ENCODE measurements at places on chromosomes 4 and X. TPM values are rescaled to one million over a fixed set of nuclear protein-coding genes. Genes with fewer than 3 reads are reported as not detected.

Gene AR
- 2.0 TPM for total RNA-seq

Gene SPATA18
- 16.8 TPM for total RNA-seq

Gene ELK1
- total RNA-seq: 16.9 TPM

Gene GASK1B
- total RNA-seq: 23.5 TPM

Gene DMP1
- not detected for total RNA-seq

Gene FAM3A
- total RNA-seq: 53.9 TPM

- H3K27me3 ChIP-seq: no peaks in the 10 kb centered on the region
- H3K4me1 ChIP-seq: peaks cover 7% of the 10 kb centered on the region
- no peaks in the 10 kb centered on the region for H3K36me3 ChIP-seq
- H3K27ac ChIP-seq: no peak overlapping the region
Measured at GRCh38 chrX:45745479-45745878, 544.8 kb upstream of the DIPK2B start.

DNA sequence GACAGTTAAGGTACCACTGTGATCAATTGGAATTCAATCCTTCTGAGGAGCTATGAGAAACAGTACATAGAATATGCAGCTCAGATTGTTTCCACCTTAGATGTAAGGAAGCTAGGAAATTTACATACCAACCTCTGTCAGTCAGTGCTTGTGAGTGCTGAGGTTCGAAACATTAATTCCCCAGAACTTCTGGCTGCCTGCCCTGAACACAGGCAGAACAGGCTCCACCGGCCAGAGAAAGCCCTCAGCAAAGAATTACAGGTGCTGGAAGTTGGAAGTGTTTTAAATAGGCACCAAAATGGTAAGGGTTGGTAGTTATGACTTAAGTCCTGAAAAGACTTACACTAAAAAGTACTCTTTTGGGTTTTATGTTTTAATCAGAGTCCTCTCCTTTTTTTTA lies 651.8 kb downstream of the C4orf33 start:
- no peaks in the 10 kb centered on the region for H3K27me3 ChIP-seq
- H3K4me3 ChIP-seq: no peak overlapping the region
- no peak overlapping the region for H3K27ac ChIP-seq
- no peaks in the 10 kb centered on the region for H3K4me1 ChIP-seq
- peak; percentile 25 for DNase-seq

DNA sequence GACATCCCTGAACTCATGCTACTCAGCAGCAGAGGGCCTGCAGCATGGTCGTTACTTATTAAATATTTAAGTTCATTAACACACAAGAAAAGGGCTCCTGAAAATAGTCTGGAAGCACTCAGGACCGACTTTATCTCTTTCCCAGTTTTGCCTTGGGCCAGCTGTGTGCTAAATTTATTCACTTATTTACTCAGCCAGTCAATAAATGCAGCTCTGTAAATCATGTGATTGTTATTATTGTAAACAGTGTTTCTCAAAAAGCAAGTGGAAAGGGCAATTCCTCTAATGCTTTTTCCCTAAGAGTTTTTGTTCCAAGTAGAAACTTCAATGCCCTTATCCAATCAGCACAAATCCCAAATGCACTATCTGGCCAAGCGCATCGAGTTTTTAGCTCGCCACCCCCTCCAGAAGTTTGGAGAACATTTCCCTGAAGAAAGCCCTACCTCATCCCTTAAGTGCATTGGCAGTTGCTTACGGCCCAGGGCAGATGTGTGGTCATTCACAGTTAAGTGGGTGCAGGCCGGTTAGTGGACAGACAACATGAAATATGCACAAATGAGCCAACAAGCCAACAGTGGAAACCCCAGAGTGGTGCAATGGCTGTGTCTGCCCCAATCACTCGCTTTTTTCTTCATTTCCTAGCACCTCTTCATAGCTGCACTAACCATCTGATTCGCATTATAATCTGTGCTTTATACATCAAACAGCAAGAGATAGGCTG lies 125.8 kb downstream of the SMIM20 start:
- H3K4me3 ChIP-seq: no peak overlapping the region
- no peaks in the 10 kb centered on the region for H3K27me3 ChIP-seq
- peaks cover 6% of the 10 kb centered on the region for H3K4me1 ChIP-seq
- no peak overlapping the region for H3K27ac ChIP-seq

GRCh38 chrX:108020631-108021030 lies 24.2 kb upstream of the VSIG1 start:
- H3K4me3 ChIP-seq: no peak overlapping the region
- DNase-seq: no peak
- H3K36me3 ChIP-seq: no peaks in the 10 kb centered on the region
- no peak overlapping the region for H3K27ac ChIP-seq
- H3K4me1 ChIP-seq: no peaks in the 10 kb centered on the region
- no peaks in the 10 kb centered on the region for H3K27me3 ChIP-seq

- no peak overlapping the region for H3K27ac ChIP-seq
- no peaks in the 10 kb centered on the region for H3K4me1 ChIP-seq
- no peak for DNase-seq
- H3K4me3 ChIP-seq: no peak overlapping the region
- no peaks in the 10 kb centered on the region for H3K36me3 ChIP-seq
Measured at GRCh38 chr4:131367441-131367840, 1781.7 kb upstream of the PCDH10 start.

DNA sequence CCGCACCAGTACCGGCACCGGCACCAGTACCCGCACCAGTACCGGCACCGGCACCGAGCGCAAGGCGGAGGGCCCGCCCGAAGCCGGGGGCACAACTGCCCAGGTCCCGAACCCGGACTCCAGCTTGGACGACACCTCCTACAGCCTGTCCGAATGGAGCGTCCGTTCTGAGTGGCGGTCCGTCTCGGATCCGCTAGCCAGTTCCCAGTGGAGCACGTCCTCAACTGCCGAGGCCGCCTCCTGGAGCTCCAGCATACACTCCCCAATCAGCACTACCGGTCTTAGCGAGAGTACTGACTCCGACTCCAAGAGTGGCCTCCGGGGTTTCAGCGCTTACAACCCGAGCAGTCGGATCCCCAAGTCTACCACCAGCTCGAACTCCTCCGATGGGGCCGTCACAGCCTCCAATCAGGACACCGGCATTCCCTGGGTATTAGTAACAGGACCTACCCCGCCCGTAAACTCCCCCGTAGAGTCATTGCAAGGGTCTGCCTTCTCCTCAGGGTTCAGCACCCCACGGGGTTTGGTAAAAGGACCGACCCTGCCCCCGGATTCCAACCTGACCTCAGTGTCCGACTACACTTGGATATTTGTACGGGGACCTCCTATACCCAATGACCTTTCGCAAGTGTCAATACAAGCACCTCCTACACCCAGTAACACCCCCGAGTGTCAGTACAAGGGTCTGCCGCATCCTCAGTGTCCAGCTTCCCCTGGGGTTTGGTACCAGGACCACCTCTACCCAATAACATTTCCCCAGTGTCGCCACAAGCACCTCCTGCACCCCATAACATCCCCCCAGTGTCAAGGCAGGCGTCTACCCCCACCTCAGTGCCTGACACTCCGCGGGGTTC lies 721 bp upstream of the MAOA start:
- H3K27ac ChIP-seq: peak overlapping the region; percentile 90
- H3K36me3 ChIP-seq: no peaks in the 10 kb centered on the region
- H3K4me3 ChIP-seq: peak overlapping the region; percentile 75
- no peaks in the 10 kb centered on the region for H3K27me3 ChIP-seq
- H3K4me1 ChIP-seq: no peaks in the 10 kb centered on the region
- peak; percentile 33 for DNase-seq

DNA sequence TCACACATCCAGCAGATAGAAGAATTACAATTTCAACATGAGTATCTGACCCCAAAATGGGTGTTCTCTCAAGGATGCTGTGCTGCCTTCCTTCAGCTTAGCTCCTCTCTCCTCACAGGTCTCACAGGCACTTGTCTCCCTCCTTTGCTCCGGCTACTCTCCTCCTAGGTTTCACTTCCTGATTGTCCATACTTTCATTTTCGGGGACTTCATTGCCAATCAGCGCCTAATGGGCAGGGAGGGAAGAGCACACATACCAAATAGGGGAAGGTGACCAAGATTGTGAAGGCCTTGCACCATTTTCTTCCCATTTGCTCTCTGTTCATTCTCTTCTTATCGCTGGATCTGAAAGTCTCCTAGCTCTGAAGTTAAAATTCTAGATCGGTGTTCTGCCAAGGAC lies 125.4 kb upstream of the EOLA2 start:
- no peak overlapping the region for H3K27ac ChIP-seq
- H3K4me1 ChIP-seq: no peaks in the 10 kb centered on the region
- no peaks in the 10 kb centered on the region for H3K36me3 ChIP-seq
- no peaks in the 10 kb centered on the region for H3K27me3 ChIP-seq
- DNase-seq: no peak

- H3K4me1 ChIP-seq: no peaks in the 10 kb centered on the region
- no peak overlapping the region for H3K27ac ChIP-seq
- H3K36me3 ChIP-seq: no peaks in the 10 kb centered on the region
- H3K27me3 ChIP-seq: no peaks in the 10 kb centered on the region
- DNase-seq: no peak
- H3K4me3 ChIP-seq: no peak overlapping the region
Measured at GRCh38 chr4:62528874-62529273, 1328.7 kb downstream of the ADGRL3 start.

- no peak overlapping the region for H3K27ac ChIP-seq
- no peak overlapping the region for H3K4me3 ChIP-seq
- H3K27me3 ChIP-seq: no peaks in the 10 kb centered on the region
- peaks cover 24% of the 10 kb centered on the region for H3K4me1 ChIP-seq
- H3K36me3 ChIP-seq: no peaks in the 10 kb centered on the region
Measured at GRCh38 chr4:87060957-87061356, 126.1 kb downstream of the AFF1 start.

GRCh38 chr4:6944301-6945051 lies 34.9 kb downstream of the TBC1D14 start:
- no peaks in the 10 kb centered on the region for H3K27me3 ChIP-seq
- no peaks in the 10 kb centered on the region for H3K36me3 ChIP-seq
- no peak overlapping the region for H3K4me3 ChIP-seq

DNA sequence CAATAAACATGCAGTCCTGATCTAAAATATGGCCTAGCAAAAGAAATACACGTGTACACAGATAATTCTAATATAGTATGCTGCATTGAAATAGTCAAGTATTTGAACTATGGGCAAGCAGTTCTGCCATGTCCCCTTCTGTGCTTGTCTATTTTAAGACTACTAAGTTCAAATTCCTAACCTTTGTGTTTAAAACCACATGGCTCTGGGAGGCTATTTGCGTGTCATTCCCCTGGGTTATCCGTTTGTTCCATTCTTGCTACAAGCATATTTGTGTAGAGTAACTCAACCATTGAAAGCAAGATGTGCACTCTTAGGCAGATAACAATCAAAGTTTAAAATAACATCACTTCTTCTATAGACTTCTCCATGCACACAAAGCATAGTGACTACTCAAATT lies 25.4 kb upstream of the TBC1D1 start:
- H3K27ac ChIP-seq: no peak overlapping the region
- no peaks in the 10 kb centered on the region for H3K4me1 ChIP-seq
- no peak for DNase-seq
- H3K36me3 ChIP-seq: no peaks in the 10 kb centered on the region
- no peak overlapping the region for H3K4me3 ChIP-seq

GRCh38 chr4:16205298-16206164 lies 20.7 kb downstream of the TAPT1 start:
- H3K27me3 ChIP-seq: no peaks in the 10 kb centered on the region
- no peaks in the 10 kb centered on the region for H3K36me3 ChIP-seq
- H3K4me1 ChIP-seq: peaks cover 16% of the 10 kb centered on the region
- H3K27ac ChIP-seq: no peak overlapping the region
- no peak overlapping the region for H3K4me3 ChIP-seq
- no peak for DNase-seq

- peaks cover 27% of the 10 kb centered on the region for H3K4me1 ChIP-seq
- H3K36me3 ChIP-seq: no peaks in the 10 kb centered on the region
- DNase-seq: no peak
Measured at GRCh38 chr4:88616275-88617150, 24.2 kb downstream of the HERC3 start.

Measured in upper lobe of left lung (tissue), 6 donors.